GM06990 (cell line): ENCODE measurements at places on chromosomes 4 and X.
A peak's percentile ranks its signal among the peaks of the same experiment; 100 is the strongest.

DNA sequence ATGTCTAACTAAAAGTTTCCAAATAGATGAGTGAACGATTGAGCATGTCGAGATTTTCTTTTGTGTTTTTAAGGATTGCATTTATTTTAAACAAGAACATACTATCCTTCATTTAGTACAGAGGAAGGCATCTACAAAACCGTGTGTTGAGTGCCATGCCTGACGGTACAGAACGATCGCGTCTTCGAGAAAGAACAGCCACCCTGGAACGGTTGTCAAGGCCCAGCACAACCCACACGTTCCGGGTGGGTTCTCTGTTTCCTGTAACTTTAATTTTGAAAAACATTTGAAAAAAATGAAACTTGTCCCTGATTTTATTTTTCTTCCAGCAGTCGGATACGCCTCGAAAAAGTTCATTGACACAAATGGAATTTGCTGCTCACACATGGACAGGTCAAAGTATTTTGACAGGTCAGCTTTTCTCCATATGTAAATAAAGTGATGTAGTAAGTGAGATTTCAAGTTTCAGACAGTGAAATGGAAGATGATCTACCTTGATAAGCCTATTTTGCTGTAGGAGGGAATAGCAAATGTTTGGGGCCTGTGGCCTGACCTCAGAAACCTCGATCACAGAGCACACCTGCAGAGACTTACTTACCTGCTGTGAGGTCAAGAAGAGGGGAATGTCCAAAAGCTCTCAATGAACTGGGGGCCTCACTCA lies 24.4 kb upstream of the CYP4V2 start:
- DNase-seq = no peak

GRCh38 chrX:19005909-19006308 lies 22.0 kb upstream of the PHKA2 start:
- DNase-seq = no peak

GRCh38 chr4:140213749-140214148 lies 59.8 kb upstream of the MAML3 start:
- no peak for DNase-seq

DNA sequence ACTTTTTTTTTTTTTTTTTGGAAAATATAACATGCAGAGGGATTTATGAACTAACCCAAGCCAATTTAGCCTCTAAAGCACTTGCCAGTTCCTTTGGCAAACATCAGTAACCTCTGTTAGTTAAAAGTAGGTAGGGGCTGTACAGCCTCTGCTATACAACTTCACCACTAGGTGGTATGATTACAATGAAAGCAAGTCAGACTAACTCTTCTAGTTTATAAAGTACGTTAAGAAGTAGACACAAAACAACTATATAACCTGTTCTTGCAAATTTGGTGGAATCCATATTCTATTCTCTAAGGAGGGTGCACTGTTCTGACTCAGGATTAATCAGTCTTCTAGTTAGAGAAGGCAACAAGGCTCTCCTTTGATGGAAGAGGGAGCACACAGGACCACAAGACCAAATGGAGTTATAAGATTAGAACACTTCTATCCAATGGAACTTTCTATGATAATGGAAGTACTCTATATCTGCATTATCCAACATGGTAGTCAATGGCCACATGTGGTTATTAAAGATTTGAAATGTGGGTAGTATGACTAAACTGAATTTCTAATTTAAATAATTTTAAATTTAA lies 12.8 kb downstream of the AIMP1 start:
- DNase-seq = no peak

DNA sequence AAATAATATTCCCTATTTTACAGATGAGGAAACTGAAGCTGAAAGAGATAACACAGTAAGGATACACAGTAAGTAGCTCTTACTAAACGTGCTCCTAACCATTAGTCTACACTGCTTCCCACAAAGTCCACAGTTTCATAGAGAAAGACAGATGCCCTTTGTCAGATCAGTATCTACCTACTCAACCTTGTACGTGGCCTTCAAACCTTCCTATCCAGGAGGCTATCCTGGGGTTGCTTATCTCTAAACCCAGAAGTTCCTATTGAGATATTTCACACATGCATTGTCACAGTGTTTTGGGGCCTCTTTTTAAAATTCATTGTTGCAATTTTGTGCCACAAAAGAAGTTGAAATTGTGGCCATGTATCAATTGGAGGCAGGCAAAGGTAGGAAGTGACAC lies 208.0 kb downstream of the ENOX2 start:
- no peak for DNase-seq

DNA sequence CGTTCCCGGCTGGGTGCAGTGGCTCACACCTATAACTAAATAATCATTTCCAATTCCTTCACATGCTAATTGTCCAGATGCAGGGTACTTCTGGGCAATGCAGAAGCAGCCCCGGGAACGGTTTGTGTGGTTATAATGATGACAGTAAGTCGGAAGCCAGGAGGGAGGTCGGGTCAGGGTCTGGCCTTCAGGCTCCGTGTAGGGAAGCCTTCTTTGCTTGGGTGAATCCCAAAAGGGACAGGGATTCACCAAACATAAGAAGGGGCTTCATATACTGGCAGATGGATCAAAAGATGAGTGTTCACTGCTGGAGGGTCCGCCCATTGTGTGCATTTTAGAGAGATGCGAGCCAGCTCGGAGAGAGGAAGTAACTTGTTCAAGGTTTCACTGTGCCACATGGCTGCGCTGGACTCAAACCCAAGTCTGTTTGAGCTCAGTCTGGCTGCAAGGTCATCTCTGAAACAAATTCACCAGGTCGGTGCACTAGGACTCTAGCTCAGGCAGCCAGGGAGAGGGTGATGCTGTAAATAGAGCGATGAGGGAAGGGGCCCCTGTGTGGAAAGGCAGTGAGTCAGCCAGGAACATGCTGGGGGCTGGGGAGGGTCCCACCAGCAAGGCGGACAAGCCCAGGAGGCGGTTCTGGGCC lies 4.8 kb upstream of the KIAA0232 start:
- no peak for DNase-seq

DNA sequence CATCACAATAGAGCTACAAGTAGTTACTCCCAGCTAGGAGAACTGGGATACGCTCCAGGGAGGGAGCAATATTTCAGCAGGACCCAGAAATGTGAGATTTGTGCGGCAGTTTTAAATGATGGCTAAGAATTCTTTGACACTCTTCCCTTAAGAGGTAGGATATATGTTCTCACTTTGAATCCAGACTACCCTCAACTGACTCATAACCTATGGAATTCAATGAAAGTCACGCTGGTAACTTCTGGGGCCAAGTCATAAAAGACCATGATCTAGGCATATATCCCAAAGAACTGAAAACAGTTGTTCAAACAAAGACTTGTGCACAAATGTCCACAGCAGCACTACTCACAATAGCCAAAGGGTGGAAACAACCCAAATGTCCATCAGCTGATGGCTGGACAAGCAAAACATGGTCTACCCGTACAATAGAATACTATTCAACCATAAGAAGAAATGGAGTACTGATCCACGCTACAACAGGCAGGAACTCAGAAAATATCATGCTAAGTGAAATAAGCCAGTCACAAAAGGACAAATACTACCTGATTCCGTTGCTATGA lies 10.5 kb downstream of the CD99L2 start:
- no peak for DNase-seq

DNA sequence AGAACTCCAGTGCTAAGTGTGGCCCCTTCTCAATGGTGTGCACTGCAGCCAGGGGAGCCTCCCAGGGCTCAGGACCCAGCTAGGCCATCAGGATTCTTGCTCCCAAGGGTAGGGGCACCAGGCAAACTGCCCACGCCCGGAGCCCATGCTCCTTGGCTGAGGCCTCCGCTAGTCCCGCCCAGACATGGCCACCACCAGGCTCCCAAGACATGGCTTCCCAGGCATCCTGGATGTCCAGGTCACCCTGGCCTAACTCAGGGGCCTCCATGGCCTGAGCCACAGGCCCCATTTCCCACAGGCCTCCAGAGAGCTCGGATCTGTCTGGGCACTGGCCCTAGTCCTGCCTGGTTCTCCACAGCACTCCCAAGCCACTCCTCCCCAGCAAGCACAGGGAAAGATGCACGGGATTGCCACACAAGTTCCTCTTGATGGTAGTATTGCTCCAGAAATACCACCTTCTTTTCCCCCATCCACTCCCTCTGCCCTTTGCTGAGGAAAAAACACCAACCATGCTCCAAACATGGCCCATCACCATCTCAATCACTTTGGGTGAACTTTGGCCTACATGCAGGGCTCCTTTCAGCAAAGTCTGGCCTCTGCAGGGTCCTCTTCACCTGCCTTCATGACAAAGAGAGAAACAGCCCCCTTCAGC lies 274.7 kb upstream of the AGTR2 start:
- no peak for DNase-seq

- DNase-seq = no peak
Observed at GRCh38 chr4:122845066-122845465, 18.4 kb downstream of the FGF2 start.

DNA sequence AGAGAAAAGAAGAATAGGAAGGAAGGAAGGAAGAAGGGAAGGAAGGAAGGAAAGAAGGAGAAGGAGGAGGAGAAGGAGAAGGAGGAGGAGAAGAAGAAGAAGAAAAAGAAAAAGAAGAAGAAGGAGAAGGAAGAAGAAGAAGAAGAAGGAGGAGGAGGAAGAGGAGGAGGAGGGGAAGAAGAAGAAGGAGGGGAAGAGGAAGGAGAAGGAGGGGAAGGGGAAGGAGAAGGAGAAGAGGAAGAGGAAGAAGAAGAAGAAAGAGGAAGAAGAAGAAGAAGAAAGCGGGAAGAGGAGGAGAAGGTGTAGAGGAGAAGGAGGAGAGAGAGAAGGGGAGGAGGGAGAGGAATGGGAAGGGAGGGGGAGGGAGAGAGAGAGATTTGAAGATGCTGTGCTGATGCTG lies 22.6 kb downstream of the CCKAR start:
- DNase-seq = no peak

DNA sequence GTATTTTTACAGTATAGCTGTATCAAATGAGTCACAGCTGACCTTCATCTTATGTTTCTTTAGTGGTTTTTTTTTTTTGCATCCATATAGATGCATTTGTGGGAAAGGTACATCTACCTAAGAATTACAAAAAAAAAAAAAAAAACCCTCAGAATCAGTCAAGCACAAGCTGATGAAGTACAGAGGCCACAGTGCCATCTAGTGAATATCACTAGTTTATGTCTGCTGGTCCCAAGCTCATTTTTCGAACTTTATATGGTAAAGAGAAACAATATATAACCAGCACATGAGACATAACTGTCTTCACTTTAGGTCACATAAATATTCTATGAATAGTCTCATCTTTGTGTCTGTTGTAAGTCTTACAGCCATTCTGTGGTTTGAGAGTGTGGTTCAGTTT lies 220.1 kb downstream of the DLG3 start:
- DNase-seq = no peak

- peak; percentile 12 for DNase-seq
Observed at GRCh38 chrX:33434256-33435092, 223.1 kb upstream of the DMD start.

DNA sequence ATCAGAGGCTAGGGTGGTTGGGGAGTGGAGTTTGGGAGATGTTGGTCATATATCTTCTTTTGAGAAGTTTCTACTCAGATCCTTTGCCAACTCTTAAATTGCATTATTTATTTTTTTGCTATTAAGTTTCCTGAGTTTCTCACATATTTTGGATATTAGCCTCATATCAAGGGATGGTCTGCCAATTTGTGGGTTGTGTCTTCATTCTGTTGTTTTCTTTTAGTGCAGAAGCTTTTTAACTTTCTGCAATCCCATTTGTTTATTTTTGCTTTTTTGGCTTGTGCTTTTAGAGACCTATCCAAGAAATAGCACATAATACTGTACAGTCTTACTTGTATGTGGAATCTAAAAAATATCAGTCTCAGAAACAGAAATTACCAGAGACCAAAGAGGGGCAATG lies 509.2 kb upstream of the HS3ST1 start:
- DNase-seq = no peak

- DNase-seq = no peak
Observed at GRCh38 chrX:28850955-28851354, 263.7 kb downstream of the IL1RAPL1 start.

- DNase-seq = no peak
Observed at GRCh38 chrX:128439159-128439558, 387.0 kb upstream of the ACTRT1 start.
